ENCODE measurements at places on chromosomes 5 and 9.

- no peak for DNase-seq
Measured at GRCh38 chr5:131637694-131638093, 2.7 kb upstream of the RAPGEF6 start.

- DNase-seq: no peak
Measured at GRCh38 chr9:37414503-37414943, 8.0 kb upstream of the GRHPR start.

DNA sequence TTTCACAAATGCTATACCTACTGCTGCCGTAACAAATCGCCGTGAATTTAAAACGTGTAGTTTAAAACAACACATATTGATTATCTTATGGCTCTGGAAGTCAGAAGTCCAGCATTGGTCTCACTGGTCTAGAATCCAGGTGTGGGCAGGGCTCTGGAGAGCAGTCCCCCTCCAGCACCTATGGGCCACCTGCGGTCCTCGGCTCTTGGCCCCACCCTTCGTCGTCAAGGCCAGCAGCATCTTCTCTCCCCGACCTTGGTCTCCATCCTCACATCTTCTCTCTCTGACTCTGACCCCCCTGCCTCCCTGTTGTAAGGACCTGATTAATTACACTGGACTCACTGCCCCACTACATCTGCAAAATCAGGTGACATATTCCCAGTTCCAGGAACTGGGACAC lies 106.4 kb upstream of the COL5A1 start:
- no peak for DNase-seq

DNA sequence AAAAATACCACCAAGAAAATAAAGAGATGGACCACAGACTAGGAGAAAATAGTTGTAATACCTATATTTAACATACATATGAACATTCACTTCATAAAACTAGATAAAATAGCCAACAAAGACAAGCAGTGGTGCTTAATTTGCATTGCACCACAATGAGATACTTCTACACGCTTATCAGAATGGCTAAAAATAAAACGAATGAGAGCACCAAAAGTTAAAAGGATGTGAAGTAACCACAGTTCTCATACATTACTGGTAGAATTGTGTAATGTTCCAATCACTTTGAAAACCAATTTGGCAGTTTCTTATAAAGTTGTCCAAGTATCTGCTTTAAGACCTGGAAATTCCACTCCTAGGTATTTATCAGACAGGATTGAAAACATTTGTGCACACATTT lies 198.9 kb upstream of the SGCD start:
- peak; percentile 18 for DNase-seq

DNA sequence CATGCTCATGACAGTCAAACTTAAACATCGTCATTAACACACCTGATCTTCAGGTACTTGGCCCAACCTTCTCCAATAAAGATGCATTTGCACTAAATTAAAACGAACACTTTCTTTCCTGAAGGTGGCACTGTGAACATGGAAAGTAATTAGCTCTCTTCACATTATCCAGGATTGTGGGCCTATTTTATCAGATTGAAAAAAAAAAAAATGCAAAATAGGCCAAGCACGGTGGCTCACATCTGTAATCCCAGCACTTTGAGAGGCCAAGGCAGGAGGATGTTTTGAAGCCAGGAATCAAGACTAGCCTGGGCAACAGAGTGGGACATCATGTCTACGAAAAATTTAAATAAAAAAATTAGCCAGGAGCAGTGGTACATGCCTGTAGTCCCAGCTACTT lies 14.4 kb upstream of the CDC20B start:
- DNase-seq: no peak

- no peak for DNase-seq
Measured at GRCh38 chr5:83595217-83595616, 123.7 kb downstream of the VCAN start.

DNA sequence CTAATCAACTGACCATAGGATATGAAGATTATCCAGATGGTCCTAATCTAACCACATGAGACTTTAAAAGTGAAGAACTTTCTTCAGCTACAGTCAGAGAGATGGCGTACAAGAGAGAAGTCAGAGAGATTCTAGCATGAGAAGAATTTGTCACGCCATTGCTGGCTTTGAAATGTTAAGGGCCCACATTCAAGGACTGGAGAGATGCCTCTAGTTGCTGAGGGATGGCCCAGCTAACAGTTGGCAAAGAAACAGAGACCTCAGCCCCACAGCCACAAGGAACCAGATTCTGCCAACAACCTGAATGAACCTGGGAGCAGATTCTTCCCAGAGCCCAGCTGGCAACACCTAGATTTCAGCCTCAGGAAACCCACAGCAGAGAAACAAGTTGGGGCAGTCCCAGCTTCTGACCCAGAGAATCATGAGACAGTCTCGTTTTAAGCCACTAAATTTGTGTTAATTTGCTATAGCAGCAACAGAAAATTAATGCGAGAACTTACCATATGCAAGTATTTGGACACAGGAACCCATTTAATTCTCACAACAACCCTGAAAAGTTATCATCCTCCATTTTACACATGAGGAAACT lies 132.0 kb downstream of the MLLT3 start:
- peak; percentile 47 for DNase-seq

DNA sequence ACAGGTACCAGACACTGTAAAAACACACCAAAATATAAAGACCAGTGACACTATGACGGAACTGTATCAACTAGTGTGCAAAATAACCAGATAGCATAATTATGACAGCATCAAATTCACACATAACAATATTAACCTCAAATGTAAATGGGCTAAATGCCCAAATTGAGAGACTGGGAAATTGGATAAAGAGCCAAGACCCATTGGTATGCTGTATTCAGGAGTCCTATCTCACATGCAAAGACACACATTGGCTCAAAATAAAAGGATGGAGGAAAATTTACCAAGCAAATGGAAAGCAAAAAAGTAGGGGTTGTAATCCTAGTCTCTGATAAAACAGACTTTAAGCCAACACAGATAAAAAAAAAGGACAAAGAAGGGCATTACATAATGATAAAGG lies 416.3 kb upstream of the ZNF608 start:
- DNase-seq: no peak

DNA sequence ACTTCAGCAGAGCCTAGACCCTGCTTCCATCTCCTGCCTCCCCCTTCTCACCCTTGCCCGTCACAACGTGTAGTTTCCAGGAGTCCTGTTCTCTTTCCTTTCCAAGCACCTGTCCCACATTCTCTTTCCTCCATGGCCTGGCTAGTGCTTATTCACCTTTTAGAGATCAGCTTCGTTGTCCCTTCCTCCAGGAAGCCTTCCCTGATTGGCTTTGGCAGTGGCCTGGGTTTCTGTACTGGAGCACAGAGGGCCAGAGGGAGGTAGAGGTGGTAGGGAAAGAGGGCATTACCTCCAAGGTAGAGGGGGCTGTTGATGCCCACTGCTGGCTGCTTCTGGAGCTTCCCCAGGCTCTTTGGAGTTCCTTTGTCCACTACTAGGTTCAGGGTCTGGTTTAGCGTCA lies 93.7 kb upstream of the PANK3 start:
- no peak for DNase-seq

- no peak for DNase-seq
Measured at GRCh38 chr5:150067405-150067960, 18.9 kb downstream of the CSF1R start.

GRCh38 chr9:94956731-94957130 lies 230.2 kb downstream of the AOPEP start:
- DNase-seq: no peak

GRCh38 chr5:91132550-91132949 lies 250.6 kb downstream of the ARRDC3 start:
- DNase-seq: peak; percentile 59

DNA sequence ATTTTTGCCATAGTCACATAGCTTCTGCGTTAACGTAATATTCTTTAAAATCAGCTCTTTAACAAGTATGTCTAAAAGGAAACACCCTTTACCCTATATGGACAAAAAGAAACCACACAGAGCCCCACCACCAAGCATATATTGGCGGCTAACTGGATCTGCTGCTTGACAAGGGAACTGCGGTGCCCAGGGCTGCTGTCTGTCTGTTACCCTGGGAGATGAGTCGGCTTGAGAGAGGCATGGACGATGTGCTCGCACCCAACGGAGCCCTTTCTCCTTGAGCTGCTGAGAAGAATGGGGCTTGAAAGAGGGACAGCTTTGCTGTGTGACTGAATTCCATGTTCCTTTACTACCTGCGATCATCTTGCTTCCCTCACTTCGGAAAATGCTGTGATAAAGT lies 158.6 kb upstream of the SHB start:
- peak; percentile 29 for DNase-seq

GRCh38 chr5:36689225-36689624 lies 82.8 kb downstream of the SLC1A3 start:
- DNase-seq: peak; percentile 72

- DNase-seq: peak; percentile 54
Measured at GRCh38 chr5:68641211-68641610, 425.7 kb downstream of the PIK3R1 start.

- no peak for DNase-seq
Measured at GRCh38 chr9:91530829-91531228, 107.2 kb upstream of the NFIL3 start.

GRCh38 chr9:35370241-35370640 lies 119.7 kb upstream of the RUSC2 start:
- no peak for DNase-seq

GRCh38 chr5:141121985-141122384 lies 367 bp downstream of the PCDHB4 start:
- no peak for DNase-seq

- DNase-seq: no peak
Measured at GRCh38 chr5:151758141-151758429, 346 bp downstream of the ATOX1 start.

- no peak for DNase-seq
Measured at GRCh38 chr9:129282731-129283211, 104.7 kb upstream of the IER5L start.

GRCh38 chr5:130526708-130527107 lies 622.4 kb downstream of the CHSY3 start:
- no peak for DNase-seq

- DNase-seq: peak; percentile 3
Measured at GRCh38 chr9:75148561-75148960, 60.2 kb downstream of the OSTF1 start.

DNA sequence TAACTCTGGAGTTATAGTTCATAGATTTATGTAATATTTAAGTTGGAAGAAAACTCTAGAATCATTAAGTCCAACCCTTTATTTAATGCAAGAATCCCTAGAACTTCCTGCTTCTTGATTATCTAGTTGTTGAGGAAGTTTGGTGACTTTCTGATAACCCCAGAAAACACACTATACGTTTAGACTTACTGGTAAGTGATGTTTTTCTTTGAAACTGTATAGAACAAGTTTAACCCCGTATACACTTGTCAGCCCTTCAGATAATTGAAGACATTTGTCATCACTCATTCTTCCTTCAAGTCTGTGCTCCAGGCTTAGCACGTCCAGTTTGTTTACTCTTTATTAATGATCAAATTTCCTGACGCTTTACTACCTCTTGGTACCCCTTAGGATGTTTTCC lies 9.0 kb downstream of the NDUFS4 start:
- DNase-seq: no peak

DNA sequence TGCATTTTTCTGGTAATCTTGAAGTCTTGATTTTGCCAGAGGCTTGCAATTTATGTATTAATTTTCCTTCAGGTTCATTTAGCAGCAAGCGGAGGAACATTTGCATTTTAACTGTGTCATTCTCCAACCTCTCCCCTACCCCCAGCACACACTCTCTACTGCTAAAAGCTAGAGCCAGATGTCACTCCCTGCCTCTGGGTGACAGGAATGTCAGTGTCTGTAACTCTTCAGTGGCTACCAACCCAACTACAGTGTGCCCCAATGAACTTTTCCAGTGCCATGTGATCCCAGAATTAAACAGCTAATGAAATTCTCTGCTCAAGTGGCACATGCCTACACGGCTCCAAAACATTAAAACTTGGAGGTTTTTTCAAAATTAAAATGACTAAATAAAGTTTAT lies 260.3 kb downstream of the GOLPH3 start:
- DNase-seq: no peak

- DNase-seq: no peak
Measured at GRCh38 chr5:79093762-79094161, 17.8 kb upstream of the BHMT start.

GRCh38 chr5:62643556-62644451 lies 65.2 kb downstream of the LRRC70 start:
- no peak for DNase-seq

DNA sequence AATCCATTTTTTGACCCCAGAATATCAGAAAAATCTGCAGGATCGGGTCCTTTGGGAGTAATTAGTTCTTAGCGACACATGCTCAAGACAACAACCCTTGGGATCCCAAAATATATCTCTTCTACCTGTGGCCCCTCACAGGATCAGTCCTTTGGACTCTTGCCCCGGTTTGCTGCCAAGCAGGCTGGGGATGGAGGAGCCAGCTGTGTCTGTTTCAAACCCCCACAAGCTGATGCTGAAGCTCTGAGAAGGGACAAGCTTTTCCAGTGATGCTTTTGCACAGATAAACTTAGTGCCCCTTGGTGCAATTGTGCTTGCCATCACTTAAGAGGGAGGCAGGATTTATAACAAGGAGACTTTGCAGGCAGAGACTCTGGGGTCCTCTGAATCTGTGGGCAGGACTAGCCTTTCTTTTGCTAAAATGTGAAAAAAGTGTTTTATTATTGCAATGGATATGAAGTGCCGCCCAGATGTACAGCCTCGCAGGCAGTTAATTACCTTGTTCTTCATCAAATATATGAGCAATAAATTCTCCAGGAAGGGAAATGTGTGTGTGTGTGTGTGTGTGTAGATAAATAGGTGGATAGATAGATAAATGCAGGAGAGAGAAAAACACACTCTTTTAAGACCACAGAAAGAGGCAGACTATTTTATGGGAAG lies 9.6 kb upstream of the LHX2 start:
- no peak for DNase-seq
